Suprapubic skin (tissue), 4 donors: ENCODE measurements at places on chromosomes 3 and 15. TPM values are rescaled to one million over a fixed set of nuclear protein-coding genes. Genes with fewer than 3 reads are reported as not detected.

- no peaks in the 10 kb centered on the region for H3K36me3 ChIP-seq
- no peaks in the 10 kb centered on the region for H3K4me1 ChIP-seq
- H3K27ac ChIP-seq, result no peak overlapping the region
- H3K4me3 ChIP-seq, result no peak overlapping the region
These were observed 271.4 kb downstream of the CLSTN2 start for GRCh38 chr3:140206196-140207040.

DNA sequence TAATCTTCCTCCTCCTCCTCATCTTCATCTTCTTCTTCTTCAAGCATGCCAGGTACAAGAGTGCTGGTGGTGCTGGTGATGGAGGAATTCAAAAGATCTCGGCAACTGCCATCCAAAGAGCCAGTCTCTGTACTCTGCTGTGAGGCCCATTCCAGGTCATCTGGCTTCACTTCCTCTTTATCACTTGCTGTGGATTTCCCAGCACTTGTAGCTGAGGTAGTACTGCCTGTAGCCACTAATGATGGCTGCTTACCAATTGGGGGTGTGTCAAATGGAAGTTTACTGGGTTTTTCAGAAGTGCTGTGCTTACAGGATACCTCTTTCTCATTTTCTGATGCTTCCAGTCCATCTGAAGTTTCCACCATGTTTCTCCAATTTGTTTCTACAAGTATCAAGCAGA is 28.8 kb upstream of the SHC4 start:
- H3K4me1 ChIP-seq, result no peaks in the 10 kb centered on the region
- no peak for DNase-seq
- no peak overlapping the region for H3K27ac ChIP-seq
- H3K36me3 ChIP-seq, result peaks cover 54% of the 10 kb centered on the region
- no peak overlapping the region for H3K4me3 ChIP-seq

GRCh38 chr3:180059356-180059755 is 22.6 kb upstream of the PEX5L start:
- no peaks in the 10 kb centered on the region for H3K36me3 ChIP-seq
- no peak overlapping the region for H3K4me3 ChIP-seq
- no peak overlapping the region for H3K27ac ChIP-seq
- no peaks in the 10 kb centered on the region for H3K27me3 ChIP-seq

DNA sequence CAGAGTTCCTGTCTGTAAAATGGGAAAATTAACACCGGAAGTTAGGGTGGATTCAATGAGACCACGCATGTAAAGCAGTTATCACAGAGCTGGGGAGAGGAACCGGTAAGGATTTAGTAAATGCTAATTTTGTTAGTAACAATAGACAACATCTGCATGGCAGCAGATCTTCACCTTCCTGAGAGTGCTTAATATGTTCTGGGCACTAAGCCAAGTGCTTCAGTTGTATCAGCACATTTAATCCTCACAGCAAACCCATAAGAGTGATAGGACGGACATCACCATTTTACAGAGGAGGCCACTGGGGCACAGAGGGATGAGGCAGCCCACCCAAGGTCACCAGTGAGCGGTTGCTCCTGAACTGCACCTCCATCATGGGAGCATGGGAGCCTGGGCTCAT is 189.4 kb downstream of the WNT5A start:
- no peaks in the 10 kb centered on the region for H3K4me1 ChIP-seq
- DNase-seq, result no peak
- H3K36me3 ChIP-seq, result no peaks in the 10 kb centered on the region

GRCh38 chr3:136818769-136819391 is at the start of gene SLC35G2:
Gene SLC35G2 (plus strand): TSS chr3:136819126. CDS start chr3:136854461, 35,335 bp downstream.
- H3K4me3 ChIP-seq, result peak within 1 kb of the TSS; percentile 76
- H3K36me3 ChIP-seq, result no peaks in the 10 kb centered on the region

GRCh38 chr15:71042356-71042922 is 72.8 kb upstream of the THSD4 start:
- H3K27ac ChIP-seq, result no peak overlapping the region
- DNase-seq, result no peak
- peaks cover 5% of the 10 kb centered on the region for H3K4me1 ChIP-seq
- no peaks in the 10 kb centered on the region for H3K27me3 ChIP-seq
- H3K4me3 ChIP-seq, result no peak overlapping the region

- peaks cover 4% of the 10 kb centered on the region for H3K4me1 ChIP-seq
- no peaks in the 10 kb centered on the region for H3K27me3 ChIP-seq
- no peak overlapping the region for H3K4me3 ChIP-seq
- peak; percentile 54 for DNase-seq
These were observed 52.8 kb downstream of the ITGA11 start for GRCh38 chr15:68379058-68379758.

GRCh38 chr3:38614091-38614490 is 35.4 kb downstream of the SCN5A start:
- H3K4me3 ChIP-seq, result no peak overlapping the region
- no peaks in the 10 kb centered on the region for H3K27me3 ChIP-seq
- H3K27ac ChIP-seq, result no peak overlapping the region
- DNase-seq, result no peak

DNA sequence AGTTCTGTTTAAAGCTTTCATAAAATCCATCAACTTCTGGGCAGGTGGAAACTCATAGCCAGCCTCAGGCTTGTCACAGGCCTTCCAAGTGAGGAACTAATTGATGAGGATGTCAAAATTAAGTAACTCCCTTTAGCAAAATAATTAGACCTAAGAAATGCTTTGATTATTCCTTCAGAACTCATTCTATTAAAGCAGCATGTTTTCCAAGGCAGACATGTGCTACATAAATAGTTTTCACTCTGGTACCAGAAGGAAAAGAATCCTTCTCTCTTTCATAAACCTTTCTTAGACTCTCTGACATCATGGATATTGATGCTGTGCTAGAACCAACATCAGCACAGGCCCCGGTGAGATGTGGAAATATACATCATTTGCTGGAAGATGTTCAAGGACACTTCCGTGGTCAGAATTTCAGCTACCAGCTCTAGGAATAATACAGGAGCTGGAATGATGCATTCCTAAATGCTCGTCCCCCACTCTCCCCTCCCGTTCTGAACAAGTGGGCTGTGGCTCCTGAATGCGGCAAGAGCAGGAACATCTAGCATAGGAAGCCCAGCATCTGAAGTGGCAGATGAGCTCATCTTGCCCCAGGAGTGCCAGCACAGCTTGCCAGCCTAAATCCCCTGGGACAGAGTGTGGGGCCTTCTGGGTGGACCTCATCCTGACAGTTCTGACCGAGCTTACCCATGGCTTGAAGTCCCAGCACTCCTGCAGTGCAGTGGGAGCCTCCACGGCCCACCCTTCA is 82.4 kb downstream of the WWTR1 start:
- H3K4me3 ChIP-seq, result no peak overlapping the region
- DNase-seq, result no peak
- H3K27ac ChIP-seq, result peak overlapping the region; percentile 86
- peaks cover 72% of the 10 kb centered on the region for H3K4me1 ChIP-seq
- H3K27me3 ChIP-seq, result no peaks in the 10 kb centered on the region

- H3K27me3 ChIP-seq, result no peaks in the 10 kb centered on the region
- peak overlapping the region; percentile 54 for H3K4me3 ChIP-seq
- H3K36me3 ChIP-seq, result peaks cover 15% of the 10 kb centered on the region
- peak overlapping the region; percentile 93 for H3K27ac ChIP-seq
These were observed 7.6 kb downstream of the EPHB3 start for GRCh38 chr3:184568924-184569829.

GRCh38 chr3:52468336-52468735 is 12.9 kb downstream of the NISCH start:
- H3K4me3 ChIP-seq, result no peak overlapping the region
- no peak overlapping the region for H3K27ac ChIP-seq
- H3K36me3 ChIP-seq, result peaks cover 38% of the 10 kb centered on the region
- H3K4me1 ChIP-seq, result peaks cover 24% of the 10 kb centered on the region
- H3K27me3 ChIP-seq, result no peaks in the 10 kb centered on the region

GRCh38 chr3:13493867-13494441 is 13.8 kb downstream of the HDAC11 start:
- no peak overlapping the region for H3K27ac ChIP-seq
- peaks cover 16% of the 10 kb centered on the region for H3K36me3 ChIP-seq
- H3K4me3 ChIP-seq, result no peak overlapping the region
- H3K4me1 ChIP-seq, result peaks cover 16% of the 10 kb centered on the region

DNA sequence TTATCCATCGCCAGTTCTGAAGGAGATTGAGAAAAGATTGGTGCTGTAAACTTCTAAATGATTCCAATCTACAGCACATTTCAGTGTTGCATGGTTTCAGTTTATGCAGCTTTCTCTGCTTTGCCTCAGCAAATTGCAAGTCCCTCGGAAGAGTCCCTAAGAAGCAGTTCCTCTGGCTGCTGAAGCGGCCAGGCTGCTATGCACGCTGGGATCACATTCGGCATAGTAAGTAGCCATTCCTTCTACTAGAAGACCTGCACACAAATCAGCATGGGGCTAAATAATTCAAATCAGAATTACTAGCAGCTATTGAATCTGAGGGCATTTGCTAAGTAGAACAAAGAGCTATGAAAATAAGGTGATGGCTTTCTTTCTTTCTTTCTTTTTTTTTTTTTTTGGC is 769.5 kb downstream of the AGBL1 start:
- no peak for DNase-seq
- no peak overlapping the region for H3K27ac ChIP-seq

- peaks cover 50% of the 10 kb centered on the region for H3K4me1 ChIP-seq
- no peaks in the 10 kb centered on the region for H3K36me3 ChIP-seq
- DNase-seq, result no peak
- H3K4me3 ChIP-seq, result no peak overlapping the region
- no peaks in the 10 kb centered on the region for H3K27me3 ChIP-seq
These were observed 8.0 kb downstream of the LOXL1 start for GRCh38 chr15:73934281-73934680.

GRCh38 chr3:127217596-127218453 is 24.9 kb downstream of the PRR23E start:
- H3K36me3 ChIP-seq, result no peaks in the 10 kb centered on the region
- no peak overlapping the region for H3K4me3 ChIP-seq
- no peak for DNase-seq
- no peaks in the 10 kb centered on the region for H3K4me1 ChIP-seq
- H3K27ac ChIP-seq, result no peak overlapping the region

GRCh38 chr3:34408088-34408487 is 609.7 kb downstream of the PDCD6IP start:
- no peaks in the 10 kb centered on the region for H3K36me3 ChIP-seq
- H3K4me1 ChIP-seq, result no peaks in the 10 kb centered on the region
- no peak overlapping the region for H3K27ac ChIP-seq
- no peaks in the 10 kb centered on the region for H3K27me3 ChIP-seq
- DNase-seq, result no peak

Gene GABRA5
- total RNA-seq, result not detected

Gene MESP1
- 1.9 TPM for total RNA-seq

Gene GOLGA6L25
- total RNA-seq, result not detected

Gene CPLX3
- not detected for total RNA-seq

Gene CTXN2
- total RNA-seq, result not detected

Gene NOP10
- total RNA-seq, result 196 TPM

Gene KLHL40
- total RNA-seq, result not detected

Gene CCDC174
- 13.3 TPM for total RNA-seq

Gene CLDN1
- total RNA-seq, result 698 TPM

Gene CMTM8
- total RNA-seq, result 9.3 TPM

Gene HACD3
- 65.2 TPM for total RNA-seq
